ENCODE measurements at places on chromosomes 5 and 9.

DNA sequence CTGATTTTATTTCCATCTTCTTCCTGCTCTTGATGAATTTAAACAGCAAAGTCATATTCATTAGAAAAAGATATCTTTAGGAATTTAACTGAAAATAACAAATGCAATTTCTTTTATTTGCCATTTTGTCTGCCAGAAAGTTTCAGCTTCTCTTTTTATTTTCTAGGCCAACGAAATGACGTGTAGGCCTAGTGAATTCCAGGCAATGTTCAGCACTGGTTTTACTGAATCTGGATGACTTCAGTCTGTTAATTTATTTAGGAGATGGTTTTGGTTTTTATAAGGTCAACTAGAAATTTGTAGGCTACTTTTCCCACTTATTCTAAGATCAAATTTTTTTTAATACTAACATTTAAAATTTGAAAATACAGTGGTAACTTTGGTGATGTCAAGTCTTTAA, 129.1 kb upstream of the VCAN start:
- DNase-seq: no peak

DNA sequence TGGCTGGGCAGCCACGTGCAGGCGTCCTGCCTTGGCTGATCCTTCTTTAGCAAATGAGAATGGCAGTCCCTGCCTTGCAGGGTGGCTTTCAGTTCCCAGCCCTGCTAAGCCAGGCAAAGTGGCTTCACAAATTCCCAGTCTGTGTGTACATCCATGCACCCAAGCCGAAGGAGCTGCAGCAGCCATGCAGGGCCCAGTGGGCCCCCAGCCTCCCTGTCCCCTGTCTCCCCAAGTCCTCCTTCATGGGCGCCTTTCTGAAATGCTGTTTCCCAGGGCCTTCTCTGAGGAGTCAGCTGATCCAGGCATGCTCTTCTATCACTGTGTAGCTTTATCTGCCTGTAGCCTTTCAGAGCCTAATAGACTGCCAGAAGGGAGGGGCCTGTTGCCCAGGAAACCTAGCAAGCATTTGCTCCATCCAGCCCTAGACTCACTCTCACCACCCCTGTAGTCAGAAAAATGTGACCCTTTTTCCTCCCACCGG, 47.4 kb upstream of the SHC3 start:
- no peak for DNase-seq

DNA sequence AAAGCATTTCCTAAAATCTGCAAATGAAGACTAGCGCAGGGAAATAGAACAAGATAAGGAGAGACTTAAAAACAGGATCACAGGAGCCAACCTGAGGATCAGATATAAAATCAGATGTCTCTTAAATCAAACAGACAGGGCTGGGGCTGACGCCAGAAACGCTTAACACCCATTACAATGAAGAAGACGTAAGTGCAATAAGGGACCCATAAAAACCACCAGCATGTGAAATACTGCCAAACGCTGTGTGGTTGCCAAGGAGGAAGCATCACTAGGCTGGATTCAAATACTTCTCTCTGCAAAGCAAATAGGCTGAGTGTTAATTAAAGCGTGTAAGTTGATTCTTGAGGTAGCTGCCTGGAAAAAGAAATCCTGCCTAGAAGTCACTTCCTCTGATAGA, 74.4 kb upstream of the ATP10B start:
- DNase-seq: no peak

GRCh38 chr9:91422758-91423711, 597 bp downstream of the NFIL3 start:
- peak; percentile 63 for DNase-seq

GRCh38 chr5:125120012-125120411, 373.6 kb upstream of the ZNF608 start:
- no peak for DNase-seq

GRCh38 chr5:68196876-68197275, 18.7 kb upstream of the PIK3R1 start:
- no peak for DNase-seq

GRCh38 chr5:10914741-10915480, 153.9 kb upstream of the DAP start:
- no peak for DNase-seq

- DNase-seq: no peak
Measured at GRCh38 chr9:135979547-135980166, 18.5 kb upstream of the UBAC1 start.

DNA sequence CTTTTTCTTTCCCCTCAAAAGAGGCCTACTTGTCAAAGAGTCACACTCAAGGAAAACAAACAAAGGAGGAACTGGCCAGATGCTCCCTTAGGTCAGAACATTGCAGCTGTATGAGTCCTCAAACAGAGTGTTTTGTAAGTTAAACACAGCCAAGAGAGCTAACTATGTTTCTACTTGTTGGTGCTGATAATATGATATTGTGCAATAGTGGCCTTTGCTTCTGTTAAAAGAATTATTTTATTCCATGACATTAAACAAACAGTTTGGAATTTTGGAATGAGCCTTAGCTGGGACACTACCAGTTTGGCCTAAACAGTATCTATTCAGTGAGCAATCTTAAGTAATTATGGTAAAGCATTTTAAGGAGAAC, 56.0 kb upstream of the TPD52L3 start:
- peak; percentile 50 for DNase-seq

DNA sequence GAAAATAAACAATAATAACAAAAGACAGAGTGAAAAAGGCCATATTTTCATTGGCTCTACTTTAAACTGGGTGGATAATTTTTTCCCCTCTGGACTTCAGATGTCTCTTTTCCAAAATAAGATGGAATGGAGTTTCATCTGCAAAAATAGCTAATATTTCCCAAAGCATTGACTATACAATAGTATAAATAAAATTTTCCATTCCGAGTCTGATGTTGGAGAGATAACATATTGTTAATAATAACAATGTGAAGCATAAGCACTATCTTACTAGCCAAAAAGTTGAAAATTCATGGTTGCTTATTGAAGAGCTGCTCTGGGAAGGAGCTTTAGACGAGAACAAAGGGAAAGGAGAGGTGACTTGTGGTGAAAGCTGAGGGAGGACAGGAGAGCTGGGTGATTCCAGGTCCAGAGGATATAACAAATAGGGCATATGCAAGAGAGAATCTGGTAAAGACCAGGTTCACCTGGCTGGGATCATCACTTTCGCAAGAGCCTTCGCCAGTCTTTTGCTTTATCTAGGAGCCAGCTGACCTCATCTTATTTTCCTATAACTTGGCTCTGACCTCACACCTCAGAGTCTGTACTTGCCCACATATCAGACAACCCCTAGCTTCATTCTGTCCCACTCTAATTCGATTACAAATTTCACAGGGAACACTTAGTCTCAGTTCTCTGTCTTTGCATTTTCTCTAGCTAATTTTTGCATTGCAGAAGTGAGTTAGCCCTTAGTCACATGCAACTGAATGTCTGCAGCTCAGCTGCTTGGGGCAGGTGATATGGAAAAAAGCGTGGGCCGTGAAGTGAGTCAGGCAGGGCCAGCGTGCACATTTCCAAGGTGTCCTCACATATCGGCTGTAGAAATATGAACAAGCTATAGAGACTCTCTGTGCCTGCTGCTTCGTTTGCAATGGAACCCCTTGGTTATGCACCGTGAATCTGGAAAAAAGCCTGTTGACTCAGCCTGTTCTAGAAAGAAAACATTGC, 7.6 kb upstream of the ZNF474 start:
- DNase-seq: no peak

DNA sequence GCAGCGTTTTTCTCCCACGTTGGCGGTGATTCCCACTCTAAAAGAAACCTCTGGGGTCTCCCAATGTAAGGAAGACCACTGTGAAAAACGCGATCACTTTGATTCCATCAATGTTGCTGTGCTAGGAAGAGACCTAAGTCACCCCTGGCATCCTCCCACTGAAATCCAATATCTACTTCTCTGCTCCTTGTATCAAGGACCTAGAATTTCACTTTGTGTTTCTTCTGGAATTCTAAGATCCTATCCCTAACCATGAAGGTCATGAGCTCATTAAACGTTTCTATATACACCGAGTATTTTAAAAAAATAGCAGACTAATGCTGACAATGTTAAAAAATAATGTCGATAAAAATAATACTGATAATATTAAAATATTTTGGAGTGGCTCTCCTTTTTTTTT, 118.8 kb upstream of the MYO10 start:
- no peak for DNase-seq

DNA sequence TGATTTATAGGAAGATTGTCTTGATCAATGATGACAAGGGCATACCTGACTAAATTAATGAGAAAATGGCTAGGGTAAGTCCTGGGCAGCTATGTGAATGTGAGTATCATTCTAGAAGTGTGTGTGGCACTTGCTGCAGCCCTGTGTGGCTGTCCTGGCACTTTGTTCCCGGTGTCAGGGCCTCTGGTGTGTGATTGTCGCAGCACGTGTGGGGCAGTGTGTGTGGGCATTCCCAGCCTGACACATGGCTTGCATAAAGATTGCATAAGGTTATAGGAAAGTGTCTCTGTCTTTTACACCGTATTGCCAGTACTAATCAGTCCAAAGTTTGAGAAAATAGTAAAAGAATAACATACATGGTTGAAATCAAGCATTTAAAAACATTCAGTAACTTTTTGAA, 74.4 kb downstream of the TRIO start:
- no peak for DNase-seq

DNA sequence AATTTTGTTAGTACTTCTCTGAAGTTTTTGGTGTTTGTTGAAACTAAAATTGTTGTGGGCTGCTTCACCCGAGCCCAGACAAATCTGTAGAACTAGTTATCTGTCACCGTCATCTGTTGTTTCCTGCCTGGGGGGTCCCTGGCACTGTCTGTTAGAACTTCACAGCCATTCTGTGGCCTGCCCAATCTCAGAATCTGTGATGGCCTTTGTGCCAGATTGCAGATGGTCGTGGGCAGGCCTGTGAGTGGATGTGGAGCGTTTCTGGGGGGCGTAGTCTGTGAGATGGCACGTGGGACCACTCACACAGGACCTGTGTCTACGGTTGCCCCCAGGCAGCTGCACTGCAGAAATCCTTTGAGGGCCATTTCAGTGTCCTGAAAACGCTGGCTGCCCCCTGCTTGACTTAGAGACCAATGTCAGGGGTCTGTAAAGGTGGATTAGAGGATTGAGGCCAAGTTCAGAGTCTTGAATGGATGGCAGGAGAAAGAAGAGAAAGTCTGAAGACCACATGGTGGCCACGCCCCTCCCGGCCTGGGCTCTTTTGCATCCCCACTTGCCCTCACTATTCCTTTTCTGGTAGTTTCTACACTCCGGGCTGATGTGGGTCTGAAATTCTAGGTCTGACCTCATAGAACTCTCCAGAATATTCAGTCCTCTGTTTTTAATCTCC, 38.3 kb downstream of the TRIO start:
- no peak for DNase-seq

DNA sequence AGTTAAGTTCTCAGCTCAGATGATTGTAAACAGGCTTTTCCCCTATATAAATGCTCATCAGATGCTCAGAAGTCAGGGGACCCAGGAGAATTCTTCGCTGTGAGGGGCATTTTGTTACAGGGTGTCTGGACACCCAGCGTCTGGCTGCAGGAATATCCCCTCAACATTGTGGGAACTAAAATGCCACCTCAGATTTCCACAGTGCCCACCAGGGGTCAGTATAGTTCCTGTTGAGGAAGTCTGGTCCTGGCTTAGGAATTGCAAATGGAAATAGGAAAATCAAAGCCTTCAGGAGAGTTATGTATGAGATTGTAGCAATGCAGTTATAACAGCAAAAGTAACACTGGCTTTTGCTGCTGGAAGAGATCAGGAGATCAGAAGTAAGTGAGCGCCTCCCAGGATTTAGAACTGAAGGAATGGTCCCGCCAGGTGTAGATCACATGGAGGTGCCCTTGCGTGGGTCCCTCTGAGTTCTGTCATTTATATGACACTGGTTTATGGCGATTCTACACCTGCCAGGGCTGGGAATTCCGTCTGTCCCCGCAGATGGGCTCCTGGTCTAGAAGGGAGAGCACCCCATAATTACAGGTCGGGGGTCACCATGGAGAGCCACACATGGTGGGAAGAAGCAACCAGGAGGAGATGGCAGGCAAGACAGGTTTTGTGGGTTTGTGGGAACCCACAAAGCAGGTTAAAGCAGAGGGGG, 47.1 kb upstream of the CTSL start:
- peak; percentile 86 for DNase-seq

GRCh38 chr9:87112656-87113055, 165.3 kb upstream of the GAS1 start:
- no peak for DNase-seq

DNA sequence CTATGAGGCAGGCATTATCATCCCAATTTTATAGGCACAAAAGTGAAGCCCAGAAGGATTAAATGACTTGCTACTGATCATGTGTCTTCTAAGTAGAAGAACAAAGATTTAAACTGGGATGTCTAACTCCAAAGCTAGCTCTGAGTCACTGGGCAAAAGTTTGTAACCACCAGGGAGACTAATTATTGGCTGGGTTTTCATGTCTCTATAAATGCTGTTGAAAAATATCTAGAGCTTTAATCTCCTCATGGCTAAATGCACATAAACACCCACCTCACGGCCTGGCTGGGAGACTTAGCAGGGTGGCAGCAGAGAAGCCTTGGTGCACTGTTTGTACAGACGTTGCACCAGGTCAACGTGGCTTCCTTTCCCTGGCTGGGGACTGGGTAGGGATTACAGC, 144.6 kb downstream of the MELK start:
- DNase-seq: no peak

DNA sequence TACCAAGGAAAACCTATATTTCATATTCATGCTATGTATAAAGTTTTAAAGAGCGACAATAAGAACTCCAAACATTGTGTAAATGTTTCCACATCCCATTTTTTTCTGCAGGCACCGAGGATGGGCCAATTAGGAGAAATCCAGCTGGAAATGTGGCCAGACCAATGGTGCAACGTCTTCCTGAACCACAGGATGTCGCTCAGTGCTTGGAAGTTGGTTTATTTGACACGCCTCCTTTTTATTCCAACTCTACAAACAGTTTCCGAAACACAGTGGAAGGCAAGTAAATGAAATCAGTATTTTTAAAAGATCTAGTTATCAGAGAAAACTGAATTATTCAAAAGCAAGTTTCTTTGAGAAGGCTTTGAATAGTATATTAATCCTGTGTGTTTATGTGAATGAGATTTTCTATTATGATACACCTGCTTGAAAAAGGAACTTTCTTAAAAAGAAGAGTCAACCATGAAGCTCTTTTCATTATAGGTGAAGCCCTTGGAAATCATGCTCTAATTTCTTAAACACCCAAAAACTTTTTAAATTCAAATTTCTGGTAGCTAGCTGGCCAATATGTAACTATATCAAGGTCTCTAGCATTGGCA, 9.1 kb downstream of the TYRP1 start:
- peak; percentile 8 for DNase-seq

DNA sequence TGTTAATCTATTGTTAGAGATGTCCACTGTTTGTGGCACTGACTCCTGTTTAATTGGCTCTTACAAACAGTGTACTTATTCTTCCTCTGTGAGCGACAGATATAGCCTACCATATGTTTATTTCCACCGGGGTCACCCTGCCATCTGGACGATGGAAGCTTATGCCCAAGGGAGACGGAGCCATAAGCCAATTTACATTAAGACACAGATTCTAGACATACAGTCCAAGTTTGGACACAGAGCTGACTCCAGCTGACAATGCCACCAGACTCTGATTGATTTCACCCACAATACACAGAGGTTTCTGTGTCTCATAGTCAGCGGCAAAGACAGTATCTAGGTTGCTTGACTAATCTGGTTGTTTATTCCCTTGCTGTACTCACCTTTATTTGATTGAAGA, 198.9 kb downstream of the ENC1 start:
- DNase-seq: no peak

GRCh38 chr5:88396000-88396535, 127.4 kb upstream of the TMEM161B start:
- DNase-seq: no peak

Measured in hepatic stellate cell (primary cell).